ENCODE measurements at places on chromosomes 6 and 20.

- DNase-seq, result no peak
Observed at GRCh38 chr6:394641-395289, 3.2 kb downstream of the IRF4 start.

DNA sequence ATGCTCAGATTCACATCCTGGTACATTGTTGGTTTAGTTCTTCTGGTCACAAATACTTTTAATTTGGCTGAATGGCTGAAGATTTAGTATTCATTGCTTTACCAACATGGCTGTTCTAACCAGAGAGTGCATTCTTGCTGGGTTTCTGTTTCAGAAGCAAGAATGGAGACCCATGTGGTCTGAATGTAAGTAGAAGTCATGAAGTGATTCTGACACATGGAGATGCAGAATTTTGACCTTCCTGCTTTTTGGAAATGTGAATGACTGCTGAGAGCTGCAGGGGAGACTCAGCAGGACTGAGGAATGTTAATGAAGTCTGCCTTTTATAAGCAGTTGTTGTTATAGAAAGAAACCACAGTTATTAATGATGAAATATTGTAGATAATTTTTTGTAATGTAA lies 576.1 kb upstream of the MARCKS start:
- DNase-seq, result no peak

DNA sequence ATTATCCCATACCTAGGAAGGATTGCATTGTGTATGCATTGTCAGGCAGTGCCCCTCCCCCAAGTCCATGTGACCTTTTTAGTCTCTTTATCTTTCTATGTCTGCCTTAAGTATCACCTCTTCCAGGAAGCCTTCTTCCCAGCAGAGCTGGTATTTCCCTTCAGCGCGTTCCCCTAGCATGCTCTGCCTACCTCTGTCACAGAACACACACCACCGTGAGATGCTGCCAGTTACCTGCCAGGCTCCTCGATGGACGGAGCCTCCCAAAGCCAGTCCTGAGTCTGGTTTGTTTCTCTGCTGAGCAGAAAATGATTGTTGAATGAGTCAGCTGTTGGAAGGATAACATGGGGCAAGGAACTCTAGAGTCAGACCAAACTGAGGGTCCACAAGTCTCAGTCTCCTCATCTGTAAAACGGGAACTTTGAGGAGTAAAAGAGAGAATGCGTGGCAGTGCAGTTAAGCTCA lies 11.3 kb upstream of the ZNF335 start:
- DNase-seq, result no peak

GRCh38 chr6:43089467-43089866 lies 13.4 kb downstream of the PTK7 start:
- DNase-seq, result no peak

DNA sequence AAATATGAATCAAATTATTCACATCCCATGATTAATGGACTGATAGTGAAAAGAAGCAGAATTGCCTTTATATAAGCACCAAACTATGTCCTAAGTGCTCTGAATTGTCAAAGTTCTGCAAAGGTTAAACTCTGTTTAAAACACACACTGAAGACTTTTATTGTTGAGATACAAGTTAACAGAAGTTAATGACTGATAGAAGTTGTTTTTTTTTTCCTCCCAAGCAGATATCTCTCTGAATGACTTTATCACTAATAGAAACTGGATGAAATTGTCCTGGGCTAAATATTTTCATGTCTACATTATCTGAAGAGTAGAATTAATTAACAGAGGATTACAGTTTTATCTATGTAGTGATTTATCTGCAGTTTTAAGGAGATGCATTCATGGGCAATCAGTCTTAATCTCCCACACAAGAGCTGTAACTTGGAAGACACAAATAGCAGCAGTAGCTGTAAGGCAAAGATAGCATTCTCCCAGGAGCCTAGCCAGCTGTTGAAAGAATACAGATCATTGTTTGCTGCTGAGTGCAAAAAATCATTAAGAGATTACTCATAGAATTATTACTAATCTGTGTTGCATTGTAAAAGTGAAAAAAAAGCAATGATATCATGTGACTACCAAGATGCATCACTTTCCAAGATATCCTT lies 49.9 kb downstream of the BMP5 start:
- no peak for DNase-seq

DNA sequence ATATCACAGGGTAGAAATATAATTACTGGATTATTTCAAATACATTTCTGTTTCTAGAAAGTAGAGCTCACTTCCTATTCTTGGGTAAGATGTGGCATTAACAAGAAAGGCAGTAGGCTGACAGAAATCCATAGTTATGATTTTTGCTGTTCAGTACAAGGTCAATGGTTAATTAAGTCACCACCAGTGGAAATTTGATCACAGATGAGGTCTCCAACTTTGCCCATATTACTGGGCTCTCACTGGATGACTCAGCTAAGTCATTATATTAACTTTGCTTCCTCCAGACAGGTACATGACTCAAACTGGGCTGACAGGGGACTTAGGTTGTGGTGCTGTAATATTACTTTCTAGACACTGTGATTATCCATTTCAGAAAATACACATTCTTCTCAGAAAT lies 212.4 kb downstream of the GRIK2 start:
- DNase-seq, result no peak

DNA sequence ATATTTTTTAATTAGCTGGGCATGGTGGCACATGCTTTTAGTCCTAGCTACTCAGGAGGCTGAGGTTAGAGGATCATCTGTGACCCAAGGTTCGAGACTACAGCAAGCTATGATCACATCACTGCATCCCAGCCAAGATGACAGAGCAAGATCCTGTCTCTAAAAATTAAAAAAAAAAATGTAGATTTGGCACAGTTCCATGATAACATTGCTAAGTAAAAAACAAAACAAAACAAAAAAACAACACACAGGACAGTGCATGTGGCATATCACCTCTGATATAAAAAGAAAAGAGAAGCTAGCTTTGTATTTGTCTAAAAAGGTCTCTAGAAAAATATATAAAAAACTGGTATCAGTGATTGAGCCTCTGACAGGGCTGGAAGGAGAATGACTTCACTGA lies 24.6 kb downstream of the RNF24 start:
- DNase-seq, result no peak

DNA sequence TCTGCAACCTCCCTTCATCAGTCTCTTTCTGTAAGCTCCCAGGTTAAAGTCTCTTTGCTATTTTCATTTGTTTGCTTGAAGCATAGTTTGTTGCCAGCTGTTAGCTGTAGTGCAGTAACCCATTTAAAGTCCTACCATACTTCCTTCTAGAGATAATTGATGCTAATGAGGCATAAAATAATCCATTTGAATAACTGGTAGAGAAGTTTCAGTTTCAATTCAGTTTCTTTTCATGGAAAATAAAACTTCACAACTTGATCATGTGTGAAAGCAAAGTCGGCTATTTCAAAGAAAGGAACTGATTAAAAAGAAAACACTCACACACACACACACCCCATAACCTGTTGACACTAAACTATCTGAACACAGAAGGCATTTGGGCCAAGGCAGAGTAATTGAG lies 68.5 kb upstream of the TENT5A start:
- DNase-seq, result no peak

DNA sequence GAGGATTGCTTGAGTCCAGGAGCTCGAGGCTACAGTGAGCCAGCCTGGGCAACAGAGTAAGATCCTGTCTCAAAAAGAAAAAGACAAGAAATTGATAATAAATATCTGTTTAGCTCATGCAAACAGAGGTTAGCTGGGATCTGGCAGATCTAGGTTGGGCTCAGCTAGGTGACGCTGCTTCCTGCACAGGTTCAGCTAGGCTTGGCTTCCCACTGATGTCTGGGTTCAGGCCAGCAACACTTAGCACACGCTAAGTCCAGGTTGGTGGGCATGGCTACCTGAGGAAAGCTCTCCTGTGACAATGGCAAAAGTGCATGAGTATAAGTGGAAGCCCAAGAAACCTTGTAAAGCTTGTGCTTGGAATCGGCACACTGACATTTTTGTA lies 48.7 kb downstream of the RIN2 start:
- no peak for DNase-seq

GRCh38 chr20:42920776-42921175 lies 268.9 kb downstream of the PTPRT start:
- DNase-seq, result no peak

- peak; percentile 9 for DNase-seq
Observed at GRCh38 chr6:166105341-166106075, 62.1 kb downstream of the TBXT start.

DNA sequence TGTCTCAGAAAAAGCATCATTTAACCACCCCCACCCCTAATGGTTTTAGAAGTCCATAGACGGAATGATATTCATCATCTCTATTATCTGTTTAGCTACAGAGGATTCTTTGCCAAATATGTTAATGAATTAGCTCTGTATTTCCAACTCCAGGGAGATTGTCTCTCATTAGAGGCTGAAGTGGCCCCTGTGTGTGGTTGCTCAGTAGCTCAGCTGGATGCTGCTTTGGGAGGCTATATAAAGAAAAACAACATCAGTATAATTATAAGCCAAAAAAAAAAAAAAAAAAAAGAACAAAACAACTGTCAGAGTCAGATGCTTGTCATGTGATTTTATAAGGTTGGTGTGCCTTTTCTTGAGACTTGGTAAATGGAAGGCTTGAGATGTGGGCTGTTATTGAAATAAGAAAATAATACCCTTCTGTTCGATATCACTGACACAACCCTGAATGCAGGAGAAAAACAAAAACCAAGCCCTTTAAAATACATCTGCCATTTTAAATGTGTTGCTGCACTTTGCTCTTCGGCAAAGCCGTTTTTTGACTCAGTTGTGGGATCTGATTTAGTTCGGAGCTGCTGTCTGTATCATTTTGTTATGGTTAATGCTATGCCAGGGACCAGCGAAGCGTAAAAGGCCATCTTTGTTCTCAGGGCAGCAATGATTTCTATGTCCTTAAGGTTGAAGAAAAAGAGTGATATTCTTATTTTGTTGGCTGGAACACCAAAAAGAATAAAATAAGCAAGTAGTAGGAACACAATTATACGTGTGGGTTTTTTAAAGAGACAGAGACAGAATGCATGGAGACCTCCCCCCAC lies 422.6 kb downstream of the QKI start:
- DNase-seq, result no peak

- DNase-seq, result no peak
Observed at GRCh38 chr6:47344022-47344421, 34.3 kb upstream of the TNFRSF21 start.

DNA sequence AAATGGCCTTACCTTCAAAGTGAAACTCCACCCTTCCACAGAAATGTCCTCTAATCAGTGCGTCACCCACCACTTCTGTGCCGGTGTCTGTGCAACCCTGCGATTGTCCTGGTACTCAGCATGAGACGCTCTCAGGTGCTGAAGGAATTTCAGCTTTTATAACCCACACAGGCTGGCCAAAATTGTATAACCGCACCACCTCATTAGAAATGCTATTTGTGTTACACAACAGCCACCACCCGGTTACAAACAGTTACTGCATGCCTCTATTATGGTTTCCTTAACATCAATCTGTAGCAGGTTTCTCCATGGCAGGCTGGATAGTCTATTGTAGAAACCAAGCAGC lies 51.5 kb downstream of the SLC23A2 start:
- no peak for DNase-seq

- no peak for DNase-seq
Observed at GRCh38 chr6:20653085-20653479, 118.8 kb downstream of the CDKAL1 start.

- DNase-seq, result no peak
Observed at GRCh38 chr6:90701146-90701781, 114.4 kb upstream of the MAP3K7 start.

- no peak for DNase-seq
Observed at GRCh38 chr6:42389736-42390135, 62.0 kb downstream of the TRERF1 start.

DNA sequence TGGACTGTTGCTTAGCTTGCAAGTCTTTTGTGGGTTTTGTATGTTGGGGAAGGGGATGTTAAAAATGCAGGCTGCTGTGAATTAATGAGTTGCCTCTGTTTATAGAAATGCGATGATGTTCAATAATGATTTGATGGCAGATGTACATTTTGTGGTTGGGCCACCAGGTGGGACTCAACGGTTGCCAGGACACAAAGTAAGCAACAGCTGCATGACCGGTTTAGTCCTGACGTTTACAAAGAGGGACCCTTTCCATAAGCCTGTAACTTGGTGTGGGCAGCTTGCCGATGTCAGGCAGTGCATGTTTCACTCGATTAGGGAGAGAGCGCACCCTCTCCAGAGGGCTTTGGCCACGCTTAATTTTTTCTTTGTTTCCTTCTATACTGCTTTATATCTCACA lies 1.3 kb downstream of the BTBD3 start:
- no peak for DNase-seq

DNA sequence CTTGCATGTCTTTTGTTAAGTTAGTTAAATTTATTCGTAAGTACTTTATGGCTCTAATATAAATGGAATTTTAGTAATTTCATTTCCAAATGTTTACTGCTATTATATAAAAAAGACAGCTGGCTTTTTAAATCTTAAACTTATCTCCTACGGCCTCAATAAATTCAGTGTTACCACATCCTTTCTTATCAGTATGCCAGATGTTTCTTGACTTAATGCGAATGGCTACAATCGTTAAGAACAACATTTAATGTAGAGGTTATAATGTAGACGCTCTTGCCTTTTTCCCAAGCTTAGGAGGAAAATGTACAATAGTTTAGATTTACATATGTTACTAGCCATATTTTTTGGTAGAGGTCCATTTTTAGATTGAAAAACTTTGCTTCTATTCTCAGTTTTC lies 659.4 kb downstream of the TENT5A start:
- no peak for DNase-seq

DNA sequence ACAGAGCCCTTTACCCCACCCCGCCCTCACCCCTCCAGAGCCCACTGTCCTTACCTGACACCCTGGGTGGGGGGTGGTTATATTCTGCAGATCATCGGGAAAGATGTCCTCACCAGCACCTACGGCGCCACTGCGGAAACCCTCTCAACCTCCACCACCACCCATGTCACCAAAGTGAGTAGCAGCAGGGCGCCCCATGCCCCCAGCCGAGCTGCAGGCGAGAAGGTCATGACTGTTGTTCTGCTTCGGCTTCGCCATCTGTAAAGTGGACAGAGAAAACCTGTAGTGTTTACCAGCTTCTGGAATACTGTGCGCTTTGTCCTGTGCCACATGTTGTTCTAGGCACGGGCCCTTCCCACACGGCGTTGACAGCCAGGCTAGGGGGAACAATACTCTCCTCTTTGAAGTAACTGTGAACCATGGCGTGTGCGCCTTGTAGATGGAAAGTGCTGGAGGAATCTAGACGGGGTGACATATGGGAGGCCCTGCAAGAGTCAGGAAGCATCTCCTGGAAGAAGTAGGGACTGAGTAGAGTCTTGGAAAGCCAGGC lies 16.5 kb upstream of the AAR2 start:
- DNase-seq, result no peak

GRCh38 chr6:55208478-55209458 lies 34.5 kb downstream of the HCRTR2 start:
- DNase-seq, result no peak

GRCh38 chr6:116556814-116557415 lies 3.4 kb downstream of the CALHM4 start:
- no peak for DNase-seq

GRCh38 chr20:57048027-57048869 lies 218.2 kb downstream of the BMP7 start:
- peak; percentile 24 for DNase-seq

DNA sequence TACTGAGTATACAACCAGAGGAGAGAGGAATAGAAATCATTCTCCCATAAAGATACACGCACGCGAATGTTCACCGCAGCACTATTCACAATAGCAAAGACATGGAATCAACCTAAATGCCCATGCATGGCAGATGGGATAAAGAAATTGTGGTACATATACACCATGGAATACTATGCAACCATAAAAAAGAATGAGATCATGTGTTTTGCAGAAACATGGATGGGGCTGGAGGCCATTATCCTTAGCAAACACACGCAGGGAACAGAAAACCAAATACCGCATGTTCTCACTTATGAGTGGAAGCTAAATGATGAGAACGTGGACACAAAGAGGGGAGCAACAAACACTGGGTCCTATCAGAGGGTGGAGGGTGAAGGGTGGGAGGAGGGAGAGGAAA lies 3.4 kb downstream of the SERPINB6 start:
- DNase-seq, result no peak

Measured in stimulated activated naive CD8-positive, alpha-beta T cell treated with anti-CD3 and anti-CD28 coated beads, Interleukin-15, Interleukin-2, amounts not matched to agents 100 U/mL and 50 U/mL, for 24 hours (primary cell).